Stimulated activated CD4-positive, alpha-beta T cell treated with anti-CD3 and anti-CD28 coated beads, TNF-alpha, amount 100 ng/mL, for 1 hour (primary cell): ENCODE measurements at places on chromosomes 6 and 20.

GRCh38 chr6:1136415-1136774 lies 175.5 kb upstream of the FOXQ1 start:
- DNase-seq = no peak

DNA sequence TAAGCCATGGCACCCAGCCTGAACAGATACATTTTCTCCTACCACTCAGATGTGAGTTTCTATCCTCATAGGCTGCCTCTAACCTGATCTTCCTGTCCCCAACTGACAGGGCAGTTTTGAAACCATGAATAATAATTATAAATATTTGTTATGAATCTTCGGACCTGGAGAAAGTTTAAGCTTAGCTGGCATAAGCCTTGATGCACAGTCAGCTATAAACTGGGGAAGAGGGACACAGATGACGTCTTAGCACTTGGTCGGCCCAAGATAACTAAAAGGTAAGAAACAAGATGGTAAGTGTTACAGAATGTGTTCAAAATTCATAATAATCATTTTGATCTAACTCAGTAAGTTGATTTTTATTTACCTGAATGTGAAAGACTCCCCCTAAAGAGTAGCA lies 8.1 kb downstream of the ZKSCAN4 start:
- DNase-seq = no peak

DNA sequence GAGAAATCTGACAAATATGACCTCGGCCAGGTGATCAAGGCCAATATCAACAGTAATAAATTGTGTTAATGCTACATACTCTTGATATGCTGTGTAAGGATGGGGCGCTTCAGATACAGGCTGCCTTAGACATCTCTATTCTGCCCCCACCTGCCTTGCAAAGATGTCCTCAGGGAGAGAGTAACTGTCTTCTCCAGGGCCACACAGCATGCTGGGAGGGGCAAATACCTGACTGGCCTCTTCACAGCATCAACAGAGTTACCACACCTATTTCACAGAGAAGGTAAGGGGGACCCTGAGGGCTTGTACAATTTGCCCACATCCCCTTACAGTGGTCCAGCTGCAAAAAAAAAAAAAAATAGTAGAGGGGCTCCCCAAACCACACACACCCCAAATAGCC lies 17.2 kb upstream of the KIAA1755 start:
- DNase-seq = no peak

DNA sequence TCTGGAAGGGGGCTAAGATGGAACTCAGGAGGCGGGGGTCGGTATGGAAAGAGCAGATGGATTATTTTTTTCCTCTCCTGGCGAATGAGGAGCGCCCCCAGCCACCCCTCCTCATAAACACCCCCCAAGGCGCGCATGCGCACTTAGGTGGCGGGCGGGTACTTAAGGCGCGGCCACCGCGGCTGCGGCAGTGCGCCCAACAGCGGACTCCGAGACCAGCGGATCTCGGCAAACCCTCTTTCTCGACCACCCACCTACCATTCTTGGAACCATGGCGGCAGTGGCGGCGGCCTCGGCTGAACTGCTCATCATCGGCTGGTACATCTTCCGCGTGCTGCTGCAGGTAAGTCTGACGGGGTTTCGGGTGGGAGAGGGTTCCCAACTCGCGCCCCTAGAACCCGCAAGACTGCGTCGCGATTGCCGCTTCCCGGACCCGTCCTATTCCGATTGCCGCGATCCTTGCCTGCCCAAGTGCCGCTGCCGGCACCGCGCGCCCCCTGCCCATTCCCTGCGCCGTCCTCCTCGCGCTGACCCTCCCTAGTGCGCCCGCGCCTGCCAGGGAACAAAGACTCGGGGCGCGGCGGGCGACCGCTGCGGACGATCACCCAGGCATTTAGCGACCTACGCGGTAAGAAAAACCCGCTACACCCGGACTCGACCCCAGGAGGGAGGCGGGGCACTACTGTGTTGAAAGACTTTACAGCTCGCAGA lies at the start of gene NNAT:
Gene NNAT, plus strand, starts transcription at position 190 of the 711 bp plus-strand sequence. Its CDS starts 82 bp downstream, at position 272.
- DNase-seq = no peak

GRCh38 chr6:15775741-15776140 lies 112.9 kb upstream of the DTNBP1 start:
- DNase-seq = no peak

DNA sequence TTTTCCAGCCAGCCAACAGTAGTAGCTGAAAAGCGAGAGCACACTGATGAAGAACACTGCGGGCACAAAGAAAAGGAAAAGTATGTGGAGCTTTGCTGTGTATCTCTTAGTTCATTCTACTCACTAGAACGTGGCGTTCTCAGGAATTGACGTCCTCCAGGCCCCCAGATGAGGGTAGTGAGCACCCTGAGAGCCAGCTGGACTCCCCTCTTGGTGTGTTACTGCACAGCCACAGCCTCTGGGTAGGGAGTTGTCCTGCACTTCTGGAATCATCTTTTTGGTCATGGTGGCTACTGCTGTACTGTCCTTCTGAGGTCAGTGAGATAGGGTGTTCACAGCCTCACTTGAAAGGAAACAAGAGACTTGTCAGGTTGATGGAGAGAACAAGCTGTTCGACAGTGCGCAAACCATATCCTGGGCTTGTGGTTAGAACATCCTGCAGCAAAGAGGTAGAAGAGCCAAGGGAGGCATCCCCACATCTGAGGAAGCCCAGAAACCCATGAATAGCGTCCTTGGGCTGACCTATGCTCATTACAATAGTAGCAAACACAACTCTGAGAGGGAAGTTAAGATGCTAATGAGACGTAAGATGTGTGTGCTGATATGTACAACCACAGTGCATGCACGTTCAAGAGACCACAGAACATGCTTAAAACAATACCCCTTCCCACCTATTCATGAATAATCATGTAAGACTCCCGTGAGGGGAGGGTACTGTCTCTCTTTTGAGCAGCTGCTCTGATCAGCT lies 14.6 kb upstream of the HLA-F start:
- DNase-seq = no peak

- no peak for DNase-seq
Measured at GRCh38 chr6:110296241-110297025, 61.7 kb downstream of the METTL24 start.

GRCh38 chr6:16764188-16764950 lies 3.1 kb upstream of the ATXN1 start:
- no peak for DNase-seq

GRCh38 chr6:53864781-53865180 lies 70.0 kb downstream of the LRRC1 start:
- DNase-seq = no peak

DNA sequence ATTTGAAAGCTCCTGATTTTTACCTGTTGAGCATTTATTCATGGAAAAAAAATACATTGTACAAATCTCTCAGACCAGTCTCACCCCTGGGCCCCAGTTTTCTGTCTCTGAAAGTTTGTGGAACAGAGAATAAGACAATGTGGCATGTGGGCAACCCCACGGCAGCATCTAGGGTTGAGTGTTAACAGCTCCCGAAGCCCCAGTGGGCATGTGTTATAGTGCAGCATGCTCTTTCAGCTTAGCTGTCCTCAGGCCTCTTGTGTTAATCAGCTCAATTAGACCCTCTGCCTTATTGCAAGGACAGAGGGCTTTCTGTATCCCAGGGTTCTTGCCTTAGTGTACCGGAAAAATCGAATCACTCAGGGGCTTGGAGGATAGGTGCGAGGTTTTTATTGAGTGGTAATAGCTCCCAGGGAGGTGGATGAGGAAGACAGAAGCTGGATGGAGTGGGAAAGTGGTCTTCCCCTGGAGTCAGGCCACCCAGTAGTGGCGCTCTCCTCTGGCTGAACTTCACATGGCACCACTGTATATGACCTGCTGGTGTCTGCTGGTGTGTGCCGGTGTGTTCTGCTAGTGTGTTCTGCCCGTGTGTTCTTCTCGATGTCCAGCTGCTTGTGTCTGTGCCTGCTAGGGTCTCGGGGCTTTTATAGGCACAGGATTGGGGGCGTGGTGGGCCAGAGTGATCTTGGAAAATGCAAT lies 382.8 kb downstream of the EPM2A start:
- no peak for DNase-seq

- no peak for DNase-seq
Measured at GRCh38 chr20:20603339-20603990, 109.0 kb downstream of the RALGAPA2 start.

DNA sequence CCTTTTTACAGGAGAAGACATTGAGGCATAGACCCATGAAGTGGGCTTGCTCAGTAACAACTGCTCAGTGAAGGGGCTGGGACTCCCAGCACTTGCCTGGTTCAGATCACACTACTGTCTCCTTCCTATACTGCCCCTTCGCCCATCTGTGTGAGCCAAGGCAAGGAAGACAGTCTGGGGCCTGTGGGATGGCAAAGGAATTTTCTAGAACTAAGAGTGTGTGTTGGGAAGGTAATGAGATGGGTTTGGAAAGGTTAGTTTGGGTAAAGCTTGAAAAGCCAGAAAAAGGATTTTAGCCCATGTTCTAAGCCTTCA lies 213.3 kb upstream of the AGPAT4 start:
- no peak for DNase-seq

- DNase-seq = no peak
Measured at GRCh38 chr20:34629342-34629741, 47.5 kb downstream of the PIGU start.

- no peak for DNase-seq
Measured at GRCh38 chr20:25082498-25082873, 545 bp upstream of the VSX1 start.

- DNase-seq = no peak
Measured at GRCh38 chr6:32963866-32964265, 4.5 kb upstream of the BRD2 start.

DNA sequence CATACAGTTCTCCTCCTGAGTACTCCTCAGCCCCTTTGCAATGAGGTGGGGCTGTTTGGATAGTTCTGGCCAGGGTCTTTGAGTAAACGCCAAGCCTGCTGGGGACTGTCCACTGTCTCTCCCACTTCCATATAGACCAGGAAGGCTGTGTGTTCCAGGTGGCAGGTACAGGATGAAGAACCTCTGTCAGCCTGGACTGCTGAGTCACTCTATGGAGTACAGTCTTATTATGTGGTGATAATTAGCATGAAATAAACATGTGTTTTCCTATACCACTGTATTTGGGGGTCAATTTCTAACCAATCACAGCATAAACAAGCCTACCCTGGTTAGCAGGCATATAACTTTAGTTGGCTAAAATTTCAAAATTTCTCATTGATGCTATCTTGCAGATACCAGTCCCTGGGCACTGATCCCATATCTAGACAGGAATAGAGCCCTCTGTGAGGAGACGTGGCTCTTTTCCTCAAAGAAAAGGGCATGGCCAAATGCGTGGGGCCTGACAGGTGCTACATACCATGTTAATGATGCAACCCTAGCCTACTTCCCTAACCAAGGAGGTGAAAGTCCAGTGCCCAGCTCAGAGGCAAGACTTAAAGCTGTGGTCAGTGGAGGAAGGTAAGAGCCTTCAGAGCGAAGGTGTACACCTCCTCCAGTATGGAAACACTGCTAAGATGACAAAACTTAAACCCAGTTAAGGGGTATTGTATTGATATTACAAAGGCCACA lies 4.5 kb upstream of the ALDH8A1 start:
- no peak for DNase-seq

- DNase-seq = no peak
Measured at GRCh38 chr6:35267446-35267845, 7.9 kb downstream of the ZNF76 start.

DNA sequence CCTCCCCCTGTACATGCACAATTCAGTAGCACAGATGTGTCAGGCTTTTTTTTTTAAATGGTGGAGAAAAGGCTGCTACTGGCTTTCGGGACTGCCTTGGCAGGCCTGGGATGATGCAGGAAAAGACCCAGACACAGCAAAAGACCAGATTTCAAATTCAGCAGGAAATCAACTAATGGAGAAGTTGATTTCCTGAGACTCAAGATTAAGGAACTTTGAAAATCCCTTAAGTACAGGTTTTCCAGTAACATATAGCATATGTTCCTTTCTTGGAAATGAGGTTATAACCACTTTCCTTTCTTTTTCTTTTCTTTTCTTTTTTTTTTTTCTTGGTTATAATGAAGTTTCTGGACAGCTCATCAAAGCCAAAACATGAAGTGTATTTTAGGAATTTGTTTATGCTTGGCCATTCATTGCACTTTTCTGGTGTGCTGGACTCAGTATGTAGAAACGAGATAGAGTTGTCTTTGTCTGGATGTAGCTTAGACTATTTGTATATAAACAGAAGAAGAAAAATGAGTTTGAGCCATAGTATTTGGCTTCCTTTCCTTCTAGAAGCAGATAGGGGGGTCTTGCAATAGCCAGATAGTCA lies 119.4 kb downstream of the SASH1 start:
- DNase-seq = no peak

DNA sequence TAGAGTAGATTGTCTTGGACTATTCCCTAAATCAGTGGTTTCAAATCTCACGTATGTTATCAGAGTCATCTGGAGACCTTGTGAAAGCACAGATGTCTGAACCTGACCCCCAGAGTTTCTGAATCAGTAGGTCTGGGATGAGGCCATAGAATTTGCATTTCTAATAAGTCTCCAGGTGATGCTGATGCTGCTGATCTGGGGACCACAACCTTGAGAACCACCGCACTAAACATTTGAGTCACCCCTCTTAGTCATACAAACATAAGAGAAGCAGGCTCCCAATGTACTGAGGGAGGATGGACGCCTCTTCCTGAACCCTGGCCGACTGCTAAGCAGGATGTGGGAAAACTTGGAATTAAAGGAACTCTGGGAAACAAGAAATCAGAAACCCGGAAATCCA lies 187.8 kb upstream of the PRDM1 start:
- no peak for DNase-seq

DNA sequence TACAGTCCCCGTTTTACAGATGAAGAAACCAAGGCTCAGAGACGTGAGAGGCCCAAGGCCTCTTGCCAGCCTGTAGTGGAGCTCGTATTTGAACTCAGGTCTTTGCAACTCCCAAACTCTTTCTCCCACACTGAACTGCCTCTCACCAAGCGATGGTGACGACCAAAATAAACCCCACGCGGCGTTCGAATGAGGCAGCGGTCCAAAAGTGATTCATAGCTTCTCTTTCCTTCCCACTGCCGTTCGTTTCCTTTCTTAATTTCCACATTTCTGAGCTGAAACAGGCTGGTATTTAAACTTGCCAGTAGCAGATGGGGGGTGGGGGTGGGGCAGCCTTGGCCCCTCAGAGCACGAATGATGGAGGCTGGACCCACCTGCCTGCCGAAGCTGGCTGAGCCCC lies 252.9 kb upstream of the KCNG1 start:
- no peak for DNase-seq

- DNase-seq = no peak
Measured at GRCh38 chr6:16067568-16067967, 61.3 kb upstream of the MYLIP start.

DNA sequence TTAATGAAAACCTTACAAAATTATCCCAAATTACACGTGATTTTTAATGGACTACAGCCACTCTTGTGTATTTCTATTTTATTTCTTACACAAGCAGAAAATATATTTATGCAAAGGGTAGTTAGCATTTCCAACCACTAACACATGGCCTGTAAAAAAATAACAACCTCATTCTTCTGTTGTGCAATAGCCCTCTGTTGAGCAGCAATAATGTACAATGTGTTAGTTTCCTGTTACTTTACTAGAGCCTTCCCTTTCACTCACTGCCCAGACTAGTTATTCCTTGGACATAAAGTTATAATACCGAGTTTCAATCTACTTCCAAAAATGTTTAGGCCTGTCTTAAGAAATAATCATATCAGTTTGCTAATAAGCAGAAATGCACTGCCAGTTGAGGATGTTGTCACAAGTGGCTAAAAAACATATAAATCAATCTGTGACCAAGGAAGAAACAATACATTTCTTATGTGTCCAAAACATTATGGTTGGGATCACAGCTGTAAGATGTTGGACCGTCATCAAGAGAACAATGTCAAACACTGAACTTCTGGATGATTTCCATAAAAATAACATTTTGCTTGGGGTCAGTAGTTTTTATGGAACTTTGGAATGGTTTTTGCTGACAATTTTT lies 73.6 kb upstream of the RNF146 start:
- no peak for DNase-seq
